ENCODE measurements at places on chromosomes 7 and 10. TPM values are rescaled to one million over a fixed set of nuclear protein-coding genes. Genes with fewer than 3 reads are reported as not detected.

The PTPN20 gene
- 1.3 TPM for total RNA-seq

DNA sequence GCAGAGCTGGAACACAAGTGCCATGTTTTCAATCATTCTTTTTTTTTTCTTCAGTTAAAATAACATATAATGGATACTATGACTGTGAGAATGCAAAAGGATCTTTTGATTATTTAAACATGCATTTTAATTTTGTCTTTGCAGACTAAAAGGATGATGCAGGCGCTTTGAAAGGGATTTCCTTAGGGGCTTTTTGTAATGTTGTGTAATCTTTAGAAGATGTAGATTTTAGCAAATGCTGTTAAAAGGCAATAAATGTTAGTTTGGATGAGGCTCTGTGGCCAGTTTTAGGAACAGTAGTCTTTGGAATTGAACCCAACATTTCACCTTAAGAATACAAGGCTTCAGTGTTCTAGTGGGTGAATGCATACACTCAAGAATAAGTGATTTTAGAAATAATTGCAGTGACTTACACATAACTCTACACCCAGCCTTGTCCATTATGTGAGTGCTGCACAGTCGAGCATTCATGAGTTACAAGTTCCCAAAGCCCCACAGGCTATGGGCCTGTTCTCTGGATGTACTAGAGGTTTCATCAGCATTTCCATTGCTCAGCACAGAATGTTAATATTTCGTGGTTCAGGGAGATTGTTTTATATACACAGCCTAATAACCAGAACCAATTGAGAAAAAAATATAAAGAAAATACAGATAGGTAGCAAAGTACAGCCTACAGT is 11.6 kb downstream of the PAPSS2 start:
- DNase-seq, result no peak

The POLL gene
- 31.4 TPM for total RNA-seq

GRCh38 chr7:158270856-158271413 is 316.7 kb downstream of the PTPRN2 start:
- no peak for DNase-seq

DNA sequence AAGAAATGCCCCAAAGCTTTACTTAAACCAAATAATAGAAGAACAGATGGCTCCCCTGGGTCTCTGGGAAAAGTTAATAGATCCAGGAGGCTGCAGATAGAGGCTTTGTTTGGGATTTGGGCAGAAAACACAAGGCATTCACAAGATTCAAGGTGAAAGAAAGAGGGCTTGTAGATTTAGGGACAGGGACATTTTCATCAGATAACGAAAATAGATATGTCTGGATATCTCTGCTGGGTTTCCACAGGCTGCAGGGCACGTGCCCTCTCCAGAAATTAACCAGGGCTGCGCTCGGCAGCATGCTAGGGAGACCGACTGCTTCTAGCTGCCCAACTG is 14.9 kb downstream of the CARD11 start:
- no peak for DNase-seq

The MNX1 gene
- total RNA-seq, result not detected

- DNase-seq, result no peak
Measured at GRCh38 chr10:80207768-80208370, 2.5 kb upstream of the ANXA11 start.

The CYP3A7 gene
- not detected for total RNA-seq

- DNase-seq, result no peak
Measured at GRCh38 chr7:31553661-31554081, 39.8 kb downstream of the ITPRID1 start.

- DNase-seq, result no peak
Measured at GRCh38 chr7:55155351-55156117, 136.7 kb downstream of the EGFR start.

- DNase-seq, result no peak
Measured at GRCh38 chr7:18289788-18290187, 205.8 kb upstream of the HDAC9 start.

DNA sequence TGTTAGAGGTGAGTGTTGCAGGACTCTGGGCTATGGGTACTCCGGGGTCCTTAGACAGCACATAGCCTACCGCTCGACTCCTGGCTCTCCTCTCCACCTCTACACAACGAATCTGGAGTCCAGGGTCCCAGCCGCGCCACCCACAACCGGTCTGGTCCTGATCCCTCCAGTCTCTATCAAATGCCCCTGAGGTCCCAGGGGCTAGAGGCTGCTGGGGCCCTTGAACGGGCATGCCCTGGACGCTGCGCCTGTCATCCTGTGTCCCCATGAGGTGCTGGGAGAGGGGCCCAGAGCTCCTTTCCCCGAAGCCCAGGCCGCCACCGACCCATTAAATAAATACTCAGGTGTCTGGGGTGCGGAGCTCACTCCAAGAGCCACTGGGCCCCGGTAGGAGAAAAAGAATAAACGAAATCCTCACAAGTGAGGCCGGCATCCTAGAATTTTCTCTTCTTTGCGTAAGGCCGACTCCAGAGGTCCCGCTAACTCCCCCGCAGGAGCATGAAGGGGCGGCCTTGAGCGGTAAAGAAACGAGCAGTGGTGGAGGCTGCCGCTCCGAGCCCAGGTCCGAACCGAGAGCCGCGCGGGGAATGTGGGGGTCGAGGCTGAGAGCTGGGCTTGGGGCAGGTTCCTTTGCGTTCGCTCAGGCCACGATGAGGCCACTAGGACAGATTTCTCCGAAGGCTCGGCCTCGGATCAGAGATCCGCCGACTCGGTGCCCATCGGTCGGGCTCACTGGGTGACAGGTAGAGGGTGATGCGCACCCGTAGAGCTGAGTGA is 166.7 kb downstream of the NRF1 start:
- peak; percentile 15 for DNase-seq

DNA sequence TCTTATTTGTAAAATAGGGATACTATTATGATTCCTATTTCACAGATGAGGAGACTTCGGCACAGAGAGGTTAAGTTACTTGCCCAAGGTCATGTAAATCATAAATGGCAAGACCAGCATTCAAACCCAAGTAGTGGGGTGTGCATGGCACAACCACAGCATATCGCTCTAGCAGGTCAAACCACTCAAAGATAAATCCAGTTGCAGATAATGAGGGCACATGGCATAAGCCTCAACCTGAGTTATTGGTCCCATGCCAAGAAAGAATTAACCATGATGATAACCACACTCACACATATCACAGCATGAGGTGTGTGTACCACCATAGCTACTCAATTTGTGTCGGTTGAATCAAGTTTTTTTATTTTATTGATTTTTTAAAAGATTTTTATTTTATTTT is 180.5 kb downstream of the CREB5 start:
- DNase-seq, result no peak

DNA sequence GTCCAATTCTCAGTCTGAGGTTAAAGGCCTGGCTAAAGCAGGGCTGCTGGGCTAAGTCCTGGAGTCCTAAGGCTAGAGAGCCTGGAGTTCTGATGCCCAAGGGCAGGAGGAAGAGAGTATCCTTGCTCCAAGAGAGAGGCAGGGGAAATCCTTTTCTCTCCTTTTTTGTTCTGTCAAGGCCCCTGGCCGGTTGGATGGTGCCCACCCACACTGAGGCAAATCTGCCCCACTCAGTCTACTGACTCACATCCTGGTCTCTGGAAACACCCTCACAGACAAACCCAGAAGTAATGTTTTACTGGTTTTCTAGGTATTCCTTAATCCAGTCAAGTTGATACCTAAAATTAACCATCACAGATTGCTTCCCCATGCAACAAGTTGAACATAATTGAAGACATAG is 23.0 kb downstream of the ZNF518A start:
- DNase-seq, result peak; percentile 13

GRCh38 chr7:4957847-4958476 is 1.0 kb downstream of the MMD2 start:
- no peak for DNase-seq

DNA sequence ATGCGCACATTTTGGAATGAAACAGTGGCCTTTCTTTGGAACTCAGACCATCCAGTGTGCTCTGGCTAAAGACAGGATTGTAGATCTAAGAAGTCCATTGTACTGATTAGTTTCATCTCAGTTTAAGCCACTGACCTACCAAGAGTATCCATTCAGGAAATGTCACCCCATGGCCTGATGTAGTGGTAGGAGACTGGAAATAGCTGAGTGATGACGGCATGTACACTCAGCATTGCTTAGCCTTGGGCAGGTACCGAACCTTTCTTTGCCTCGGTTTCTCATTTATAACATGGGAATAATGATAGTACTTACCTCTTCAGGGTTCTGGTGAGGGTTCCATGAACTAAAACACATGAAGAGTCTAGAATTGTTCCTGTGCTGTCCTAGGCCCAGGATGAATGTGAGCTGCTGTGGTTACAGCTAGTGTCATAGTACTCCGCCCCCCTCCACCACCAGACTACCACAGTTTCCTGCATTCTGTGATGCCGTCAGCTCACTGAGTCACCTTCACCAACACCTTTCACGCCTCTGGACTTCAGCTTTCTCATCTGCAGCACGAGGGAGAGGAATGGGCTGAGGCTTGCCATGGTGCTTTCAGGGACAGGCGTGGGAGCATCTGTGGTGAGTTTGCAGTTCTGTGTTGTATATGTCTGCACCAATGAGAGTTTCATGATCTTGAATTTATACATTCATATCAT is 484.0 kb upstream of the GALNT17 start:
- peak; percentile 91 for DNase-seq

- DNase-seq, result no peak
Measured at GRCh38 chr7:130963339-130963738, 229.3 kb upstream of the KLF14 start.

The MYH16 gene
- total RNA-seq, result not detected

GRCh38 chr10:25934621-25935139 is 651 bp downstream of the MYO3A start:
- peak; percentile 47 for DNase-seq

- DNase-seq, result no peak
Measured at GRCh38 chr10:79246209-79246581, 101.1 kb upstream of the PPIF start.

GRCh38 chr7:136009488-136010079 is 32.4 kb upstream of the MTPN start:
- no peak for DNase-seq

DNA sequence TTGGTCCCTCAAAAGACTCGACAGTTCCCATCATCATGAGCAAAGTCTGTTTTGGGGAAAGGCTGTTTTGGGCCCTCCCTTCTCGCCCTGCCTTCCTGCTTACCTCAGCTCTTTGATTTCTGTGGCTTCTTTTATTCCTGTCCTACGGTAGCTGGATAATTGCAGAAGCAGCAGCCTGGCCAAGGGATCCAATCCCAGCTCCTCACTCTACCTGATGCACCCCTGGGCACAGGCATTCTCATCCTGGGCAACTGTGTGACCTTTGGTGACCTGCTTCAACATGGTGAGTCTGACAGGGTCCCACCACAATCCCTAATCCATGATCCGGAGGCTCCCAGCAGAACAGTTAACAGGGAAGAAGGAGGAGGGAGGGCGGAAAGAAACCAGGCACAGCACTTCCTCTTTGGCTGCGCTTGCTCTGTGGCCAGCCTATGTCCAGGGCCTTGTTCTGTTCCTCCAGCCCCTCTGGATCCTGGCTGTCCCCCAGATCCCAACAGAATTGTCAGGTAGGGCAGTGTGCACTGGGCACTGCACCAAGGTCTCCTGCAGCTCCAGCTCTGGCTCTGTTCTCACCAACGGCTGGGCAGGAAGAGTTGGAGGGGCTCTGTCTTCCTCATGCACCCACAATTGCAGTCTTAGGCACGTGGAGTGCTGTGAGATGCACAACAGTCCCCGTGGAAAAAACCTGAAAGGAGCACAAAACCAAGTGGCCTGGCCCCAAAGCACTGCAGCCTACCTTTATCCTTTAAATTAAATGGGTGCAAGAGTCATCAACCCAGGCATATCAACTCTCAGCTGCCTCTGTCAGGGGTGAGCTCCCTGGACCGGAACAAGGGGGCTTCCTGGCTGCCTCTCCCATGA is 144.4 kb downstream of the PTPN20 start:
- no peak for DNase-seq

DNA sequence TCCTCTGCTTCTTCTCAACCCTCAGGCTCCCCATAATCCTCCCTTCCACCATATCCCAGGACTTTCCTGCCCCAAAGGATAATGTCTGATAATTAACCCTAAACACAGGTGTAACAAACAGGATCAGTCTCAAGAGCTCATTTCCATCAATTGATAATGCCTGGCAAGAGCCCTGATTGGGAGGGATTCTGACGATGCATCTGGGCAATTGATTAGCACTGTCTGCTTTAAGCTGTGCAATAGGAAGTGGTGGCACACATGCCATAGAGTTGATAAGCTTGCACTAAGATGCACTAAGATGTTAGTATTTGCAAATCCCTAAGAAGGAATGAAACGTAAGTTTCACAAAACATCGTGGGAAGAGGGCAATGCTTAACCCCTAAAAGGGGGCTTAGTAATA is 27.4 kb upstream of the EGR2 start:
- DNase-seq, result peak; percentile 30

The PSD gene
- 9.1 TPM for total RNA-seq

The PTPRN2 gene
- 0.46 TPM for total RNA-seq

DNA sequence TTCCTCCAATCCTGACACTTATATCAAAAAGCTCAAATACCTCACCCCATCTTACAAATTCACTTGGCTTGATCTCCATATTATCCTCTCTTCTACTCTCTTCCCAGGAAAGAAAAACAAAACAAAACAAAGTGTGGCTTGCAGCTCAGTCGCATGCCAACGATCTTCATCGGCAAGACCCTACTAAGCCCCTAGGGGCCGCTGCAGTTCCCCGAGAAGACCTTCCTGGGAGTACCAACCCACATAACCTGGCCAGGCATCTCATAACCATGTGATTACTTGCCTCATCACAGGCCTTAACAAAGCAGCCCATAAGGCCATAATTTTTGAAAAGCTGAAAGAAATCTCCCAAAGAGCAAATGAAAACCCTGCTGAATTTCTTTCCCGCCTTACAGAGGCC is 103.7 kb downstream of the ZNF92 start:
- peak; percentile 12 for DNase-seq

GRCh38 chr10:86104156-86104555 is 262.4 kb downstream of the GRID1 start:
- DNase-seq, result no peak

The MALSU1 gene
- total RNA-seq, result 98.4 TPM

GRCh38 chr10:11894381-11895107 is 71.4 kb downstream of the PROSER2 start:
- DNase-seq, result no peak

GRCh38 chr7:115662676-115663075 is 367.9 kb downstream of the TFEC start:
- DNase-seq, result no peak

The NKX6-2 gene
- not detected for total RNA-seq

- no peak for DNase-seq
Measured at GRCh38 chr7:69196593-69196992, 401.7 kb upstream of the AUTS2 start.

The AASS gene
- total RNA-seq, result 2.1 TPM

- DNase-seq, result no peak
Measured at GRCh38 chr10:120005207-120006201, 113.0 kb downstream of the SEC23IP start.

All from activated CD4-positive, alpha-beta T cell treated with anti-CD3 and anti-CD28 coated beads for 36 hours (primary cell).